WTC11 (cell line): ENCODE measurements at places on chromosomes 12 and 14. TPM values are rescaled to one million over a fixed set of nuclear protein-coding genes. Genes with fewer than 3 reads are reported as not detected.
A peak's percentile ranks its signal among the peaks of the same experiment; 100 is the strongest.

Gene CISTR
- 0.81 TPM in 1 of 3 replicates, not detected in the others for total RNA-seq

GRCh38 chr12:21502164-21502496 is 541 bp downstream of the GOLT1B start:
- DNase-seq: no peak

Gene HOXC10
- 0.09 TPM in 1 of 3 replicates, not detected in the others for total RNA-seq

DNA sequence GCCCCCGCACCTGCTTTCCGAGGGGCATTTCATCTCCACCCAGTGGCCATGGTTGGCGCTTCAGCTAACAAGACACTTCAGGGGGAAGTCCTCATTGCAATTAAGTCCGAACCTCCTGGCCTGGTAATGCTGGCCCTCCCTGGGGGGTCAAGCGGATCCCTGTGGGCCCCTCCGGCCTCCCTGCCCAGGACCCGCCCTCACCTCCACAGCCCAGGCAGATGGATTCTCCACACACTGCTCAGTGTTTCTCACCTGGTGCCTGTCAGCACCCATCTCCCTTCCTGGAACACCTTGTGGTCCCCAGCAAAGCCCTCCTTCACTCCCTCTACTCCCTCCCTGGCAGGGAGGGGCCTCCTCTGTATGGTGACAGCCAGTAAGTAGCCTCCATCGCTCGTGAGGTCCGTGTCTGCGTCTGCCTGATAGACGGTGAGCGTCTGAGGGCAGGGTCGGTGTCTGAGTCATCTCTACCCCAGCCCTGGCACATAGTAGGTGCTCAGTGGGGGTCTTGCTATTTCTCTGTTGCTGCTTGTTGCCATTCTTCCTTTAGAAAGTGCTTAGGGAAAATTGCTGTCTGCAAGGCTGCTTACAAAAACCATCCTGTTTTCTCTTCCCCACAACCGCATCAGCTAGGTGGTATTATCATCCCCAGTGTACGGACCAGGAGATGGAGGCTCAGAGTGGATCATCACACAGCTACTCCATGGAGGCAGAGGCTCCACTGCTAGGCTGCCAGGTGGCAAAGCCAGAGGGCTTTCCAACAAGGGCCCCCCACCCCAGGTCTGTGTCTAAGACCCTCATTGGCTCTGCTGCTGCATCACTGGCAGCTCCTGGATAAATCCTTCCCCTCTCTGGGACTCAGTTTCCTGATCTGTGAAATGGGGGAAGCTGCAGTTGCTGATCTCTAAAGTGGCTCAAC is 39.7 kb upstream of the EML1 start:
- DNase-seq: peak; percentile 38

GRCh38 chr12:70332236-70332635 is 33.9 kb upstream of the KCNMB4 start:
- no peak for DNase-seq

DNA sequence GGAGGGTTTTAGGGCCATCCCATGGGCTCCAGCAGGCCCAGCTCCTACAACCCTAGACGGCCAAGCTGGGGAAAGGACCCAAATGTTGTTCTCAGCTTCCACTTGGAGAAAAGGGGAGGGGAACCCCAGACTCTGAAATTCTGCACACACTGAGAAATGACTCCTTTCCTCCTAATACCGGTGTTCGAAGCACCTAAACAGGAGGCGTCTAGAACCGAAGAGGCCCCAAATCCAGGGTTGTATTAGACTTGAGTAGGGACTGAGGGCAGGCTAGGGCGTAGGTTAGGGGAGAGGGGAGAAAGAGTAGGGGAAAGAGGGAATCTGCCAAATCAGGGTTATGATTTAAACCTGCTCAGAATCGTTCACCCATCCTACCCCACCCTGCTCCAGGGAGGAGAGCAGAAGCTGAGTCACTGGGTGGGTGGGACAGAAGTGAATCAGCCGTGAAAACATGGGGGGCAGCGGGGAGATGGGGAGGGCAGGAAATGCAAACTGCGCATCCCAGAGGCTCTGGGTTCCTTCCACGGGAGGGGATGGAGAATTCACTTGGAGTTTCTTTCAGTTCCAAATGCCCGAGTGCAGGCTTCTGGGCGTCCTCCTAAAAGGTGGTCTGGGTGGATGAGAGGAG is 1.0 kb downstream of the IGFBP6 start:
- DNase-seq: no peak

Gene ERP27
- 0.09 to 0.14 TPM in 2 of 3 replicates, not detected in the other for total RNA-seq

- no peak for DNase-seq
These were observed 178.2 kb downstream of the AKAP6 start for GRCh38 chr14:32507029-32507984.

- DNase-seq: peak; percentile 51
These were observed 43.3 kb downstream of the AEBP2 start for GRCh38 chr12:19482551-19483109.

Gene APPL2
- 16.1 to 21.7 TPM (median 19.9 TPM) in 3 replicates for total RNA-seq

Gene TDP1
- total RNA-seq: 54.2 to 59.8 TPM (median 57.3 TPM) in 3 replicates

Gene NTN4
- 1.9 to 2.7 TPM (median 2.1 TPM) in 3 replicates for total RNA-seq

DNA sequence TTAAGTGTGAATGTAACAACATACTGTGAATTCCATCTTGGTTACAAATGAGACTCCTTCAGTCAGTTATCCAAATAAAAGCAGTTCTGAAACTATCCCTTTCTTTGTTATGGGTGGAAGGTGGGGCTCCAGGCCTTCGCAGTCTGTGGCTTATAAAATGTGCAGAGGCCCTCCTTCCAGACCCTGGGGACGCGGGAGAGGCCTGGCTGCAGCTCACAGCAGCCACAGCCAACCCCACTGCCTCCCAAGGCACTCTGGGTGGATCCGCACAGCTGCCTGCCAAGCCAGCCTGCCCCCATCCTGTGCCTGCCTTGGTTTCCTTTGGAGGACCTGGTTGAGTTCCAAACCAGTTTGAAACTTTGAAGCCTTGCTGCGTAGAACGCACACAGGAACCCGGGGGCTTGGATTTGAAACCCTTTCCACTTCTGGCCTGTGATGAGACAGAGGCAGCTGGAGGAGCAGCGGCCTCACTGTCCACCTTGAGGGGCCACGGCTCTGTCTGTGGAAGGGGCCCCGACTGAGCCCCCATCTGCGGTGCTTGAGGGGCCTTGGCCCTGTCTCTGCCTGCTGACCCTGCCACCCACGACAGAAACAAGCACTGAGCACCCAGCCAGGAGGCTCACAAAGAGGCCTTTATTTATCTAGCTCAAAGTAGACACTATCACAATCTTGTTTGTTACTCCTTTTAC is 30.4 kb downstream of the CCNK start:
- no peak for DNase-seq

DNA sequence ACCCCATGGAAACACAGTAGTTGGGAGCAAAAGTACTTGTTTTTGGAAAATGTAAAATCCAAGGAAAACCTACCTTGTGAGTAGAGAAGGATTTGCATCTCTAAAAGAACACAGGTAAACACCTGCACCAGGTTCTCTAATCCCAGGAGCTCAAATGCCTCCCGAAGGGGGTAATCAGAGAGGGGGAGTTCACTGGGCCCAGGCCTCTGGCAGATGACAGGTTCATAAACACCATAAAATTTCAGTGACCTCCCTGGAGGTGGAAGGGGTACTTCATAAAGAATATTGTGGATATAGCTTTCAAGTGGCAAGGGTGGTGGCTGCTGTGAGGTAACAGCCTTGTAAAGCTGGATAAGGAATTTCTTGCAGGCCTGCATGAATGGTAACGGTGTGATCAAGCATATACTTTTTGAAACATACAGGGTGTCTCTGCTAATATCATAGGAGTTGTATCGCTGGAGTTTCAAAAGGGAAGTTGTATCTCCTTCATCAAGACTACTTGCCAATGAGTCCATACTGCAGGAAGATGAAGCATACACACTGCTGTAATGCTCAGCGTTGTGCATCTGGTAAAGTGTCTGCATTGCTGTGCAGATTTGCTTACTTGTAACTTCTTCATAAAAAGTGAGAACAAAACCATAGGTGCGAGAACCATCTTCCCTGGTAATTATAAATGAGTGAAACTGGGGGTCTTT is 111.3 kb downstream of the DENND5B start:
- no peak for DNase-seq

Gene CORO1C
- 108 to 114 TPM (median 113 TPM) in 3 replicates for total RNA-seq

GRCh38 chr12:125006365-125006764 is 12.9 kb downstream of the BRI3BP start:
- no peak for DNase-seq

DNA sequence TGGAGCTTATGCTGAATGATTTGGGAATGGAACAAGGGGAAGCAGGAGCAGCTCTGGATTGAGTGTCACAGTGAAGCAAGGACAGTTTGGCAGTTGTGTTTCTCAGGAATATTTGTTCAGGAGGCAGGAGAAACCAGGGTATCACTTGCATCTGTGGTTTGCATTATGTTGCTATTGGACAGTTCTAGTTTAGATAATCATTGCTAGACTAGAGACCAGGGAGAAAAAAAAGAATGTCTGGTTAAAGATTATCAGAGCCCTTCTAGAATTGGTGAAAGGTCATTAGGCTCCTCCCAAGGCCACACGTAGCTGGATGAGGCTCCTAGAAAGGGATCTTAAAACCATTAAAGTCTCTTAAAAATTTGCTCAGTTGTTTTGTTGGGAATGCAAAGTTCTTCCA is 17.0 kb upstream of the SRSF5 start:
- DNase-seq: no peak

GRCh38 chr12:91080041-91080440 is 22.2 kb upstream of the KERA start:
- no peak for DNase-seq

- no peak for DNase-seq
These were observed 41.3 kb downstream of the LTBP2 start for GRCh38 chr14:74570696-74571095.

GRCh38 chr12:6871052-6871957 is 1.8 kb downstream of the SPSB2 start:
- no peak for DNase-seq

Gene LRRC43
- total RNA-seq: 0.21 to 0.64 TPM (median 0.22 TPM) in 3 replicates

Gene TMEM229B
- total RNA-seq: 0.69 to 0.90 TPM (median 0.87 TPM) in 3 replicates

Gene RPL10L
- total RNA-seq: not detected in 3 replicates

Gene GYS2
- not detected in 3 replicates for total RNA-seq

DNA sequence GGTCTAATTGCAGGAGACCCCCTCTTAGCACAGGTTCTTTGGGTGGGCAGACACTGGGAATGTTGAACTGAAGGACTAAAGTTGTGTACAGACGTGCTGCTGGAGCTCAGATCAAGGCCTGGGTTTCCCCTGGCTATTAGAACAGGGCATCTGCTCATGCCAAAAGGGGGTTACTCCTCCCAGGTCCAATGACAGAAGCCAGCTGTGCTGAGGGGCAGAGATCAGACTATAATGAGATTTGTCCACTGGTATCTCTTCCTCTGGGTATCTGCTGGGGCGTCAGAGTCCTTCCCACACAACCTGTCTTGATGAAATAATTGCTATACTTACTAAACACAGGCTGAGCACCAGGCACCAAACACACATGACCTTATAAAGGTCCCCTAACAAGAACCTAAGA is 42.6 kb downstream of the LTBP2 start:
- DNase-seq: no peak

Gene KRT4
- not detected in 3 replicates for total RNA-seq

DNA sequence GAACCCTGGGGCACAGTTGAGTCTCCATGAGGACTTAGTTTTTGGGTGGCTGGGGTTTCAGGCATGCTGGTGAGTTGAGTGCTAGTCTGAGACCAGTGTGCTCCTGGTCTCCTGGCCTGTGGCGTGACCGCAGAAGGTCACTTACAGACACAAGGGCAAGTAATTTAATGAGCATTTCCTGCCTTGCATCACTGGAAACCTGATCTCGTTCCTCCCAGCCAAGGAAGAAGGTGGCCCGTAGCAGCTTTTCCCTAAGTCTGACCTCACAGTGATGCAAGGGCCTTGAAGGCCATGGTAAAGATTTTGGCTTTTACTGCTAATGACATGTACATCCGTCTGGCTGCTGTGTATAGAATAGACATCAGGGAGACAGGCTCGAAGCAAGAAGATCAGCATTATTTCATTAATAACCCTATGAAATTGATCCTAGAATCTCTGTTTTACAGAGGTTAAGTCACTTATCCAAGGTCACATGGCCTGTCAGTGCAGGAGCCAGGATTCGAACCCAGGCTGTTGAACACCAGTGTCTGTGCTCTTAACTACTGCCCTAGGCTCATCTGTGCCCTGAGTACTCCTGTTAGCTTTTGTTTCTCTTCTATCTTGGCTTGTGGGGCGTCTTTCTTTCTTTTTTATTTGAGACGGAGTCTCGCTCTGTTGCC is 4.6 kb downstream of the TMEM120B start:
- peak; percentile 19 for DNase-seq

DNA sequence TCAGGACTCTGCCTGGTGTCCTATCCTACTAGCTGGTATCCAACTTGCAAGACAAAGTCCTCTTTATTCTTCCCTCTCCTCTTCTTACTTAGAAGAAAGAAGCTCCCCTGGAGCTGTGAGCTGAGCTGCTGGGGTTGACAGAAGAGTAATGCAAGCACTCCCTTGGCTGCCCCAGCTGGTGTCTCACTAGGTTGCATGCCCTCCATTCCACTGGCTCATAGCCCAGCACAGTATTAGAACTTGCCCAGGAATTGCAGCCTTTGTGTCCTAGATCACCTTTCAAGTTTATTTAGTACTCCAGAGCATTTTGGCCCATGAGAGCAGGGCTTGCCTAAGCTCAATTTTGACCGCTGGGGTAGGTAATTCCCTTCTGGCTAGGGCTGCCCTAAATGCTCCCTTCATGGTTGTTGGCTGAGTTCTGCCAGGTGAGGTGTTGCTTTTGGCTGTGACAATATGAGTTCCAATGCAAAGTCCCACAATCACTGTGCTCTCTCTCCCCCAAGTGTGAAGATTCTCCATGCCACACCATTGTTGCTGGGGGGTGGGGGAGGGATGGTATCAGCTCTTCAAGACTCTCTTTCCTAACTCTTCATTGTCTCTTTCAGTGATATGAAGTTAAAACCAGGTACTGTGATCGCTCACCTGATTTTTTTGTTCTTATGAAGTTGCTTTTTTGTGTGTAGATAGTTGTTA is 317.4 kb upstream of the DDHD1 start:
- no peak for DNase-seq

- DNase-seq: no peak
These were observed 19.3 kb downstream of the SLC25A3 start for GRCh38 chr12:98612696-98613334.

- DNase-seq: no peak
These were observed 2.0 kb upstream of the ANKRD9 start for GRCh38 chr14:102511538-102511937.

DNA sequence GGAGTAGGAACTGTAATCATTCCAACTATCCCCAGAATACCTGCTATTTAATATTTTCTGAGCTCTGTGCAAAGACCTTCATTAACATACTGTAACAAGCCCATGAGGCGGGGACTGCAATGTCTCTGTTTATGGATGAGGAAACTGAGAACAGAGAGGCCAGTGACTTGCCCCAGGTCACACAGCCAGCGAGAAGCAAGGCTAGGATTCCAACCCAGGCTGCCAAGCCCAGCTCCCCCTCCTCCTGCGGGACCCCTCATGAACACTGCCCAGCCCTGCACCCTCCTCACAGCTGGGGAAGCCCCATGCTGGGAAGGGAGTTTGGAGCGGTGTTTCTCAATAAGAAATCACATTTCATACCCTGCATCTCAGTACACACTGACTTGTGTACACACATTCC is 10.9 kb downstream of the HVCN1 start:
- DNase-seq: no peak

Gene AGAP2
- 2.0 to 2.7 TPM (median 2.3 TPM) in 3 replicates for total RNA-seq

Gene KLRC3
- not detected in 3 replicates for total RNA-seq

- no peak for DNase-seq
These were observed 106.9 kb downstream of the RFLNA start for GRCh38 chr12:124401704-124402221.

GRCh38 chr14:37936971-37937370 is 270.7 kb upstream of the SSTR1 start:
- no peak for DNase-seq

GRCh38 chr12:85662207-85662602 is 174.0 kb downstream of the RASSF9 start:
- no peak for DNase-seq

GRCh38 chr12:92866418-92866817 is 62.7 kb downstream of the EEA1 start:
- DNase-seq: no peak
